Left kidney (tissue), 8 donors: ENCODE measurements at places on chromosomes 11 and 22.
A peak's percentile ranks its signal among the peaks of the same experiment; 100 is the strongest.

- DNase-seq = no peak
Measured at GRCh38 chr11:67057205-67057672, 592 bp downstream of the RHOD start.

GRCh38 chr11:19938169-19938856 lies 222.0 kb downstream of the DBX1 start:
- DNase-seq = no peak

DNA sequence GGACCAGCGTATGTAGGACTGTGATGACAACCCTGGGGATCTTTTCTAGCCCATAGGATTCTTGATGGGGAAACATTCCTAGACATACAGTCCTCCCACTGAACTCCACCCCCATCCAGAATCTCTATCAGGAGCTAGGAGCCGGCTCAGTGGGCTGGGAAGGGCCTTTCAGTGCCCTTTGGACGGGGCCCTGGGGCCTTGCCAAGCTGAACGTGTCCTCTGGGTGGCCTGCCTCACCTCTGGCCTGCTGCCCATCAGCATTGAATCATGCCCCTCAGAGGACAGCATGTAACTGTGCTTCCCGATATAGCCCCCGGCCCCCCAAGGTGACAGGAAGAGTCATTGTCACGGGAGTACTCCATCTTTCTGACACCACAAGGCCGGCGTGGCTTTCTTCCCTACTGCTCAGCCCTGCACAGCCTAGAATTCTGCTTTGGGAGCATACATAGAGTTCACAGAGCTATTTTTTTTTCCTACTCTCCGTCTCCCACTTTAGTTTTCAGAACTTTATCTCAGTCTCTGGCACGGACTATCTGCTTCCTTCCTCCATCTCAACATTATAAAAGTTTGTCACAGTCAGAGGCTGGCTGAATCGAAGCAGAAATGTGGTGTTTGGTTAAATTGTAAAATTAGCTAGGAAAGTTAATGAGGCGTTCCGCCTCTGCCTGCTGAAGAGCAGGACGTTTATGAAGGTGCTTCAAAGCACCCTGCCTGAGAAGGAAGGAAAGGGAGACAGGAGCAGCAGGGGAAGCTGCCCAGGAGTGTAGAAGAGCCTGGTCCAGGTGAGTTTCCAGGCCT lies 111.9 kb downstream of the ZBTB16 start:
- DNase-seq = no peak

DNA sequence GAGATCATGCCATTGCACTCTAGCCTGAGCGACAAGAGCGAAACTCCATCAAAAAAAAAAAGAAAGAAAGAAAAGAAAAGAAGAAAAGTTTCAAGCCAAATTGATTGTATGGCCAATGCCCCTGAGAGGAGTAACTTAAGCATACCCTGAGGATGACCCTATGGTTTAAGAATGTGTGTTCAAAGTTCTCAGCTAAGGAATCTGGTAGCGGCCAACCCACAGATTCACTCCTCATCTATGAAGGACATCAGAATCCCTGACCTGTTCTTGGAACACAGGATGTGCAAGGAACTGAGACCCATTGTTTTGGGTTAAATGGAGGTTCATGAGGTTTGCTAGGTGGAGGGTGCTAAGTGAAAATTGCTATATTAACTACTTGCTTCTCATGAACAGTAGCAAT lies 18.1 kb downstream of the IZUMO1R start:
- no peak for DNase-seq

DNA sequence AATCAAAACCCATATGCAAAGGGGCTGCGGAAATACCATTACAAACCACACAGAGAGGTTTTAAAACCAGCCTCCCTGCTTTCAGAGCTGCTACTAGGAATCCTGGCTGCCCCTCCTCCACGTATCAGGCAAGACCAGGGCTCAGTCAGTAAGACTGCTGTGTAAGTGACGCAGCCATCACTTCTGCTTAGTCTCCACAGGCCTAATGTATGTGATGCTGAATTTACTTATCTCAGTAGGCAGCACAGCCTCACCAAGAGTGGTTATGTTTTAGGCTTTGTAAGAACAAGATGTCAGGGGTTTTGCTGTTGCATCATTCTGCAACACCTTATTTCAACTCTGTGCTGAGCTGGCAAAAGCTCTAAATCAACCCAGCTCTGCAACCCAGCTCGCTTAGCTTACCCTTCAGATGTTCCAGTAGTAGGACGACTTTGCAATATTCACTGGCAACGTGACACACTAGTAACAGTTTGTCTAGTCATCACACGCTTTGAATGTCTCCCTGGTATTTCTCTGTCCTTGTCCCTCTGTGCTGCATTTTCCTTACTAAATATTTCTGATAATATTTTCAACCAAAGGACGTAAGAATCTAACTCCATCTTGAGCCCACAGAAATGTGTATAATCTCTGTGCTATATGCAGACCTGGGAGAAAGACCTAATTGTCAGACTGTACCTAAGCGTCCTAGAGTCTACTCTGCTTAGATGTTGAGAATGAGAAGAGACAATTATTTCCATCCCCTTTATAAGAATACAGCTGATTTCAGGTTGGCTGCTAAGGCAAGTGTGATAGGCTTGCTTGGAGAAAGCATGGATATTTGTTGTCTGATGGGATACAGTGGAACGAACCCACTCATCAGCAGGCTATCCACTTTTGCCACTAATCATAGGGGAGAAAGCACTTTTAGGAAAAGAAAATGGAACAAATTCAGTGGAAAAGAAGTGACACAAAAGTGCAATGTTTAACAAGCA lies 72.2 kb downstream of the LARGE2 start:
- DNase-seq = no peak

- peak; percentile 41 for DNase-seq
Measured at GRCh38 chr11:27392278-27393114, 29.5 kb upstream of the CCDC34 start.

- DNase-seq = no peak
Measured at GRCh38 chr11:27635567-27636037, 64.7 kb downstream of the BDNF start.

- DNase-seq = no peak
Measured at GRCh38 chr22:48103126-48103875, 1340.9 kb downstream of the TBC1D22A start.

DNA sequence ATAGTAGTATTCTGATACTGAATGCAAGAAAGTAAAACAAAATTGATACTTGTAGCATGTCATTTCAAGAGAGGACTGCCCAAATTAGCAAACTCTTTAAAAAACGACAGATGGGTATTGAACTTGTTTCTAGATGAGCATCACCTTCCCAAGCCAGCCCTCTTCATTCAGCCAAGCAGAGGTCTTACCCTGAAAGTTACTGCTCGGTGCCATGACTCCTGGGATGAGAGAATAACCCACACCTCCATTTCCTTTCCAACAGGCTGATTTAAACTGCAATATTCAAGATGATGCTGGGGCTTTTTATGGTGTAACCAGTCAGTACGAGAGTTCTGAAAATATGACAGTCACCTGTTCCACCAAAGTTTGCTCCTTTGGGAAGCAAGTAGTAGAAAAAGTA lies 84.5 kb upstream of the RASSF10 start:
- DNase-seq = no peak

GRCh38 chr11:3164138-3164551 lies 965 bp downstream of the OSBPL5 start:
- no peak for DNase-seq

- DNase-seq = no peak
Measured at GRCh38 chr11:130208241-130209127, 48.9 kb downstream of the ST14 start.

DNA sequence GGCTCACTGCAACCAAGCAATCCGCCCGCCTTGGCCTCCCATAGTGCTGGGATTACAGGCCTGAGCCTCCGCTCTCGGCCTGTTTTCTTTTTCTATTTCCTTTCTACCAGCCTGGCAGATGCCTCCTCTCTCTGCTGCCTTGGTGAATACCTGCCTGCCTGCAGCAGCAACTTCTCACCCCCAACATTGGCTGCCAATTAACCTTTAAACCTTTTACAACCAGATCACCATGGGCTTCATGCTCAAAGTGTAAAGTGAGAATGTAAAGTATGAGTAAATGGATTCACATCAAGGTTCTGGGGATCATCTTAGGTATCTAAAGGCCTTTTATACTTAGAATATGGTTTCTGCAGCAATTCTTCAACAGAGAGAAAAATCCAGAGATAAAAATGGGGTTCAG lies 13.0 kb upstream of the FCHSD2 start:
- DNase-seq = no peak

- no peak for DNase-seq
Measured at GRCh38 chr11:44611687-44612434, 46.4 kb downstream of the CD82 start.

DNA sequence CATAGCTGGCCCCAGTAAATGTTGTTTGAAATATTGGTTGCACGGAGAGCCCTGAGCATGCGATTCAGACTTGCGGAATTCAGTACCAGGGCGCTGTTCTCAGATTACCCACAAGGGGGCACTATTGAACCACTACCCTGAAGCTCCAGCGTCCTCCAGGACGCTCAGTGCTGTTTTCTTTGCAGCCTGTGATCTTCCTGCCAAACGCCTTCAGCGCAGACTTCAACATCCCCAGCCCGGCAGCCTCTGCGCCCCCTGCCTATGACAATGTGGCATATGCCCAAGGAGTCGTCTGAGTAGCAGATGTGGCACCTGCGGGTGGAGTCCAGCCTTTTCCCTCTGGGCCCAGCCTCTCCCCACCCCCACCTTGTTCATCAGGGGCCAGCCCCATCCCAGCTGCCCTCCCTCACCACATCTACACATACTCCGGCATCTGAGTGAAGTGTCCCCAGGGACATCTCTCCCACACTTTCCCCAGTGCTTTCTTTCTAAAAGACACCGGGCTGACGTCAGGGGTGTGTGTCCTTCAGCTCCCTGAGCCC lies 9.6 kb upstream of the MS4A10 start:
- DNase-seq = peak; percentile 85
